T1000 (cell line): ENCODE measurements at places on chromosomes 2 and 18.

DNA sequence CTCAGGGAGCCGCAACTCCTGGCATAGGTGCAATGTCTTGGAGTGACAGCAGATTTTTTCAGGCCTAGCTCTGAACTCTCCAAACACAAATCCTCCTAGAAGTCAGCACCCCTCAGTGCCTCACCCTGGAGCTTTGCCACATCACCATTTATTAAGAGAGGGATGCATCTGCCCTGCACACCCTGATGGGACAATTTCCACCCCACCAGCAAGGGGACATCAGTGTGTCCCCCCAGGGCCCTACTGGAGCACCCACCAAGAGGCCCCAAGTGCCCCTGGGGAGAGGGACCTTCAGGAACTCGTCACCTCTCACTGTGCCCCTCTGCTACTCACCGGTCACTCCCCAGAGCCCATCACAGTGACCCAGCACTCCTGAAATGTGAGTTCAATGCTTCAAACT, 144.7 kb downstream of the NDUFA10 start:
- no peak for DNase-seq

DNA sequence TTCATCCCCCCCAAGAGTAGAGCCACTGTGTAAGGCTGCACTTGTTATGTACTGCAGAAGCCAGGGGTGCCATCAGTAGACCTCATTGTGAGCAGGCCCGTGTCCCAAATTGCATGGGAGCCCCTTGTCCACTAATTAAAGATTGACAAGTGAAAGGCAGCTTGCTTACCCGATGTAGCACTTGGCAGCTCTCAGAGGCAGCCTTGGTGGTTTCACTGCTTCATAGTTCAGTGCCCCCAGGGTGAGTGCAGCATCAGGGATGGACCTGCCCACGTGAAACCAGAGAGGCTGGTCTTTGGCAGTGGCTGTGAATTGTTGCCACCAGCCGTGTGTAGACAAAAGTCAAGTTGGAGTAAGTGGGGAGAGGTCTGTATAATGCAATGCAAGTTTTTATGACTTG, 13.3 kb downstream of the TUBB6 start:
- no peak for DNase-seq

GRCh38 chr2:86160156-86160952, 34.9 kb downstream of the IMMT start:
- no peak for DNase-seq

DNA sequence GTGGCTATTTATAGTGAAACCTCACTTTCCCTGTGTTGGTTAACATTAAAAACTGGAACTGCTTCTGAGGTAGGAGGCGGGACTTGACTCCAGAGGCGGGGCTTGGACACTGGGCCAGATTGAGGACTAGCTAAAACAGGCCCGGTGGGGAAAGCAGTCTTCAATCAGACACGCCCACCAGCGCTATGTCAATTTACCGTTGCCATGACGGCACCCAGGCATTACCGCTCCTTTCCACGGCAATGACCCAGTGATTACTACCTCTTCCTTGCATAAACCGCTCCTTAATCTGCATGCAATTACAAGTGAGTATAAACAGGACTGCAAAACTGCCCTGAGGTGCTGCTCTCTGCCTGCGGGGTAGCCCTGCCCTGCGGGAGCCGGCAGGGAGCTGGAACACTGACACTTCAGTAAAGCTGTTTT, 35.3 kb downstream of the LRRFIP1 start:
- peak; percentile 88 for DNase-seq

DNA sequence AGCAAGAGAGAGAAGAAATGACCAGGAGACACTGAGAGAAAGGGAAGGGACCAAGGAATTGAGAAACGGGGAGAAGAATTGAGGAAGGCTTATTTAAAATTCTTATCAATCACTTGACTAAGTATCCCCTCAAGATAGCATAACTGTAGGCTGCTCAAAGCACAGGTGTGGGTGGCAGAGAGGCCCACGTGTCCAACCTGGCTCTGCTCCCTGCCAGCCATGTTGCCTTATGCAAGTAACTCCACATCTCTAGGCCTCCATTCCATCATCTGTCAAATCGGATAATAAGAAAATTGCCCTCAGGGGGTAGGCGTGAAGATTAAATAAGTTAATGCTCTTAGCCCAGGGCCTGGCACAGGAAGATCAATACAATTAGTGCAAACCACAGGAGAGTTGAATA, 7.4 kb upstream of the NPAS2 start:
- DNase-seq, result no peak

- no peak for DNase-seq
Observed at GRCh38 chr18:6793986-6794385, 64.5 kb downstream of the ARHGAP28 start.

DNA sequence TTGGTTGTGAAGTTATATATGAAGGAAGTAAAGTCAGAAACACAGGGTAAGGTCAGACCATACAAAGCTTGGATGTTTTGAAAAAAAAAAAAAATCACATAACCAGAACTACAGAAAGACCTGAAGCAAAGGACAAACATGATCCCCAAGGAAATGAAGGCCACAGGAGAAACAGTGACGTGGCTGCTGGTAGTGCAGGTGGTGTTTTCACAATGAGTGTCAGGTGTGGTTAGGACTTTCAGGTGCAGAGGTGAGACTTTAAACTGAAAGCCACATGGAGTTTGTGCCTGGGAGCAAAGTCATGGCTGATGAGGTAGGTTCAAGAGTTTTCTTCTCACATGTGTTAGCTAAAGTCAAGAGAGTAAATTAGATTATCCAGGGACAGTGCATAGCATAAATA, 270.7 kb downstream of the PIEZO2 start:
- no peak for DNase-seq

DNA sequence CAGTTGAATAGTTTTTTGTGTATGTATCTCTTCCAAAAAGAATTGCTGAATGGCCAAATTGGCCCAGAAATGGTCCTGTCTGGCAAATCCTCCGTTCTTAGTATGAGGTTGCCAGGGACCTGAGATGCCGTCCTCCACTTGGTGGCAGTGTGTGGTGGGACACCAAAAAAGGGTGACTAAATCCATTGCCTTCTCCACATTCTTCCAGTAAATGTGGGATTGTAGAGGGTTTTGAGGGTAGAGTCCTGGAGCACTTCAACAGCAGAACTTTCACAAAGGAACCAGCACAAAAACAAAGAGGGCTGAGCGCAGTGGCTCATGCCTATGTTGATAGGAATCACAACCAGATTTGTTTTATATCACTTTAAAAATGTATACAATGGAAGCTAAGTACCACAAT, 199.9 kb downstream of the BCL2 start:
- no peak for DNase-seq

DNA sequence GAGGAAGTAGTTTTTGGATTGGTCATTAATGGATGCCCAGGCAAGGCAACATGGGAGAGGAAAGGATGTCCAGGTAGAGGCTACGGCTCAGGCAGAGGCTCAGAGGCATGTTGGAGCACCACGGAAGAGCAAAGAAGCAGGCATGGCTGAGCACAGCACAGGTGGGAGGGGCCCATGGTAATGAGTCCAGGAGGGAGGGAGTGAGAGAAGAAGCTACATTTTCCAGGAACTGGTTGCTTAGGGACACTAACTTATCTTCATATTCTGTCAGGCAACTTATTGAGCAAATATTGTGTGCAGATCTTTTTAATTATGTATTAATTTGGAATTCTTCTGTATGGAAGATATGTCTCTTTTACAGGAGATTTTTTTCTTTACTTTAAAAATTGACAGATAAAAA, 42.2 kb downstream of the ARHGEF4 start:
- DNase-seq, result no peak

- no peak for DNase-seq
Observed at GRCh38 chr2:151260573-151261230, 961 bp downstream of the RBM43 start.

- no peak for DNase-seq
Observed at GRCh38 chr2:181778621-181779201, 98.4 kb upstream of the NEUROD1 start.

GRCh38 chr2:65361623-65362022, 70.8 kb downstream of the SPRED2 start:
- no peak for DNase-seq

GRCh38 chr2:2095360-2096093, 235.5 kb downstream of the MYT1L start:
- no peak for DNase-seq
